ENCODE measurements at places on chromosomes 2 and 18.

GRCh38 chr2:106944215-106944614 is 58.2 kb upstream of the ST6GAL2 start:
- no peak for DNase-seq

GRCh38 chr2:37871456-37872191 is 53.5 kb upstream of the RMDN2 start:
- DNase-seq = no peak

DNA sequence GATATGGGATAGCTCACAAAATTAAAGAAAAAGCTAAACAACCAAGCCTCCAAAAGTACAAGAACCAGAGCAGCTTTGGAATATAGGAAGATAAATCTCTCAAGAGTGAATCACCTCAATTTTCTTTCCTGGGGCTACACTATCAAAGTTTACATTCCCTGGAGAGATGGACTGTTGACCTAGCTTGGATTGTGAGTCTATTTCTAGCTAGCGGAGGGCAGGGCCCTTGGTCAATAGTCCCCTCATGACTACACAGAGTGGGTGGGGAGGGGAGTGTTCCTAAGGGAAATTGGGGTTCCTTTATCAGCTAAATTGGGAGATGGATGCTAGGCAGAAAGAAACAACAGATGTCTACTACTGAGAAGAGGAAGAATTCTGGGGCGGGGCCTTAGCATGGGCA is 29.9 kb upstream of the EIF2AK3 start:
- no peak for DNase-seq

DNA sequence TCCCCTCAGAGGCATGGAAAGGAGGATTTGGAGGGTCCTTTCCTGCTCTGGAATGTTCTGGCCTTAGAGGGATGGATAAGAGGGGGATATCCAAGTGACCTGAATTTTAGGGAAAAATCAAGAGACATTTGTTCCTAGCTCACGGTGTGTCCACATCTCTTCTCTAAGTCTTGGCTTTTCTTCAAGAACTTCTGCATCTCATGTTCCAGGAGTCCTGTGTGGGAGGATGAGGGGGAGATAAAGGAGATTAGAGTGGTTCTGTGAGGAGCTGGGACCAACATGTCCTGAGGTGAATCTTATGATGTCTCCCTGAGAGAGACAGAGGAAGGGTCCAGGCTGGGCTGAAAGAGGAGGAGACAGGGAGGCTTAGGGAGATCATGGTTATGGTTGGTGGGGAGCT is 11.7 kb downstream of the EMX1 start:
- DNase-seq = no peak

DNA sequence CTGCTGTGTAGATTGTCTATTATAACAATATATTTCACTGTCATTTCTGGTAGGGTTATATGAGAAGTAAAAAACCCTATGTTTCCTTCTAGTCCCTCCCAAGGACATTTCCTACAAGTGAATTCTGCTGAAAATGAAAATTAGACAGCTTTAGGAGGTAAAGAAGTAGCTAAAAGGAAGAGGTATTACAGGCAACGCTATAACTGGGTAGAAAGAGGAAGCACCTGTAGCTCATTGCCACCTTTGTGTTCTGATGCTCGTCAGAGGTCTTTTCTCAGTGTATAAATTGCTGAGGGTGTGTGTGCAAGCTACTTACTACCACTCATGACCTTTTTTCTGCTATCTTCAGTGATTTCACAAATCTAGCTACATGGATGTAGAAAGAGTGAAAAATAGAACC is 1.4 kb downstream of the DNAJC10 start:
- DNase-seq = no peak

GRCh38 chr2:181157326-181157725 is 176.9 kb downstream of the UBE2E3 start:
- no peak for DNase-seq

DNA sequence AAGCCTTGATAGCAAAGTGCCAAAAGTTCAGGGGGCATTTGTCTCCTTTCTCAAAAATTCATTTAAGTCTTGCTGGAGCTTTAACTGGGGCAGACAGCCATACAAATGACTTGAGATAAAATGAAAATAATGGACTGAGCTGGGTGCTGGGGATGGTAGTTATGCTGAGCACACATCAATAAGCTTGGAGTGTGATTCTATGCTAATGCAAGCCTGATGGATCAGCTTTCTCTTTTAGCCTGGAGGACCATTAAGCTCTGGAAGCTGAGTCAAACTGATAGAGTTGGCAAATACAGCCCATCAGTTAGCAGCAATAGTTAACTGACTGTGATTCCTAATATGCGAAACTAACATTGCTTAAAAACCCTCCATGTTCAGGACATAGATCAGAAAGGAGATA is 98.0 kb downstream of the CAMKMT start:
- DNase-seq = no peak

GRCh38 chr2:201831469-201831868 is 25.1 kb downstream of the CDK15 start:
- DNase-seq = no peak

DNA sequence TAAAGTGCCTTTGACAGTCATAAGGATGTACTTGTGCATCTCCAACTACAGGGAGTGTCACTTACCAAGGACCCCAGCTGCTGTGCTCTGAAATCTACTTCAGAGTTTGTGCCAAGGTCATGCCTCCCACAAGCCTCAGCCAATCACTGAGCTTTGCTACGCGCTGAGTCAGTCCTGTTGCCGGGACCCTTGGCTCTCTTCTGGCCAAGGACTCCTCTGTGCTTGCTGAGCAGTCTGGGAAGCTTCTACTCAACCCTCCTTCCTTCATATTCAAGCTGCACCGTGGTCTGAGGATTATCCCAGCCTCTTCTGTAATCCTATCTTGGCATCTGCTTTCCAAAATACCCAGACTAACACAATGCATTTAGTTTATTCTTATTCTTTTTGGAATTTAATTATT is 398.9 kb upstream of the FANCL start:
- DNase-seq = no peak

DNA sequence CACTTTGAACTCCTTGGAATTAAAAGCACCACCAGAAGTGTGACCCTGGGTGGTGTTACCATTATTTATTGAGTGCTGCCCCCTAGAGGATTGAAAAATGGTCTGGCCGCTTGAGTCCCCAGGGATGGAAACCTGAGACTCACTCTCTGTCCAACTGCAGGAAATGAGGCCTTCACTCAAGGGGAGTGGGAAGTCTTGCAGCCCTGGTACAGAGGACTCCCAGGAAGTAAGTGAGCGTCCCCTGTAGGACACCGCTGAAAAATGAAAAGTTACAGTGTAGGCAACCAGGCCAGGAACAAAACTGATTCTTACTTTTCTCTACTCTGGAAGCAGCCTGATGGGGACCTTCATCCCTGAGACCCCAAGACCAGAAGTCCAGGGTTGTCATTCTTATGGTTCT is 2.2 kb upstream of the NRP2 start:
- peak; percentile 29 for DNase-seq

DNA sequence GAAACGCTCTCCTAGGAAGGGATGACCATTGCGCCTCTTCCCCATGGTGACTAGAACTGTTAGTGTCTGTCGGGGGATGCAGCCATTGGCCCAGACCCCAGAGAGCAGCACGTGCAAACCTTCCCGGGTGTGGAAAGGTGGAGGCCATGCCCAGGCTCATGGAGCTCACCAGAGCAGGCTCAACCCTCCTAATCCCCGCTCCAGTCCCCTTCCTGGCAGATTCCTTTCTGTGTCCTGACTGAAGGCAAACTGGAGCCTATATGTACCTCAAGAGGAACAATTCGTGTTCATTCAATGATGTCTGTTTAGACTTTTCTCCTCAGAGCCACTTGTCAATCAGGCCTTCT is 94.4 kb downstream of the RHOB start:
- no peak for DNase-seq

DNA sequence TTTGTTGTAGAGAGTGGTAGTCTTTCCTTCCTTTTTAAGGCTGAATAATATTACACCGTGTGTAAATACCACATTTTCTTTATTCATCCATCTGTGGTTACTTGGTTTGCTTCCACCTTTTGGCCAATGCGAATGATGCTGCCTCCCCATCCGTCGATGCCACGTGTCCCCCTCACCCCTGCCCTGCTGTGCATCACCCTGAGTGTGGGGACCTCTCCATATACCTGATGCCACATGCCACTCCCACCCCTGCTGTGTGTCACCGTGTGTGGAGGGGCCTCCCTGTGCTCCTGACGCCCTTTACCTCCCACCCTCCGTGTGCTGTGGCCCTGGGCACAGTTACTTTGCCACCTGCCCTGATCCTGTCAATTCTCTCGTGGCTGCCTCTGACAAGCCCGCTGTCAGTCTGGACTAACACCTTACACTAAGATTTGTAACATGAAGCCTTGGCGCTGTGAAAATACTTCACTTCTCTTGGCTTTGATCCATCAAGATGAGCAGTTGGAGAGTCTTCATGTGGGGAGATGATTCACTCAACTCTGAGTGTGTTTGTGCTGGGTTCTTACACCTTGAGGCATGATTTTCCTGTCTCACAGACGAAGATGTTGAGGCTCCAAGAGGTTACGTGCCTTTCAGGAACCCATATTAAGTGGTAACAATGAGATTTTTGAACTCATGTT is 234.0 kb downstream of the ZNF407 start:
- DNase-seq = no peak

DNA sequence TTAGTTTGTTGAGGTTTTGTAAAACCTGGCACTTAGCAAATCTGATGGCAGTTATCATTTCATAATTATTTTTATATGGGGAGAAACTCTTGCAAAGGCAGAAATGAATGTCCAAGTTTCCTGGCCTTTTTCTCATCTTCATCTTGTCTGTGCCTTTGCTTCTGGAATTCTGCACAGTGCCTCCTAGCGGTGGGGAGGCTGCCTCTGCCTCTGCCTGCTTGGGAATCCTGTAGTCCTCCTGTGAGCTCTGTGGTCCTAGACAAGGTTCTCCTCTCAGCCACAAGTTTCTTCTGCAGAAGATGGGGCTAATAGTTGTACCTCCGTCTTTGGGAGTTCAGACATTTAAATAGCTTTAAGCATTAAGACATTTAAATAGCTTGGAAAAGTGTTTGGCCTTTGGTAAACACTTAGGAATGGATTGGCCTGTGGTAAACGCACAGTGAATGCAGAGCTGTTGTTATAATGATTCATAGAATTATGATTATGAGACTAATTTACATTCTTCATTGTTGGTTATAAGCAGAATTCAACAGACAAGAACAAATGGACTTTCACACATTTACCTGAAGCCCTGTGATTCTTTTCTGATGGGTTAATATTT is 101.2 kb downstream of the ZNF236 start:
- DNase-seq = no peak

- DNase-seq = no peak
Observed at GRCh38 chr2:224359569-224359968, 42.3 kb downstream of the FAM124B start.

- DNase-seq = no peak
Observed at GRCh38 chr2:186718903-186719302, 25.0 kb downstream of the FAM171B start.

DNA sequence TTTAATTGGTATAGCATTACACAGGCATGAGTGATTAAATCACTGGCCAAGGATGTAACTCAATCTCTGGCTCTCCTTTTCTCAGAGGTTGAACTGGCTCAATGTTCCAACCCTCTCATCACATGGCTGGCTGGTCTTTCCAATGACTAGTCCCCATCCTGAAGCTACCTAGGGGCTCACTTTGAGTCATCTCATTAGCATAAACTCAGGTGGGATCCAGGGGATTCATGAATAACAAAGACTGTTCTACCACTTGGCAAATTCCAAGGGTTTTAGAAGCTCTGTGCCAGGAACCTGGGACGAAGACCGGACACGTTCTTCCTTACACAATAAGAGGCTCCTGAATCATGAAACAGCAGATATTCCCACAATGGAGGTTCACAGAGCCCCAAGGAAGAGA is 145.0 kb upstream of the SPATS2L start:
- no peak for DNase-seq
